ENCODE measurements at places on chromosomes 4 and X.

GRCh38 chr4:528296-528695, 29.3 kb downstream of the PIGG start:
- no peak for DNase-seq

GRCh38 chr4:34039766-34040165, 2204.5 kb downstream of the ARAP2 start:
- no peak for DNase-seq

- DNase-seq = no peak
Measured at GRCh38 chr4:47451657-47452056, 11.8 kb downstream of the COMMD8 start.

GRCh38 chr4:20490734-20491133, 209.5 kb upstream of the PACRGL start:
- no peak for DNase-seq

DNA sequence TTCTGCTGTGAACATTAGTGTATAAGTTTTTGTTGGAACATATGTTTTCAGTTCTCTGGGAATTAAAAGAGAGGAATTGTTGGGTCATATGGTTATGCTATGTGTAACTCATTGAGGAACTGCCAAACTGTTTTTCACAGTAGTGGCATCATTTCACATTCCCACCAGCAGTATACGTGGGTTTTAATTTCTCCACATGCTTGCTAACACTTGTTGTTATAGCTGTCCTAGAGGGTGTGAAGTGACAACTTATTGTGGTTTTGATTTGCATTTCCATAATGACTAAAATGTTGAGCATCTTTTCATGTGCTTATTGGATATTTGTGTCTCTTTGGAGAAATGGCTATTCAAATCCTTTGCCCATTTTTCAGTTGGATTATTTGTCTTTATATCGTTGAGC, 13.7 kb downstream of the APELA start:
- no peak for DNase-seq

DNA sequence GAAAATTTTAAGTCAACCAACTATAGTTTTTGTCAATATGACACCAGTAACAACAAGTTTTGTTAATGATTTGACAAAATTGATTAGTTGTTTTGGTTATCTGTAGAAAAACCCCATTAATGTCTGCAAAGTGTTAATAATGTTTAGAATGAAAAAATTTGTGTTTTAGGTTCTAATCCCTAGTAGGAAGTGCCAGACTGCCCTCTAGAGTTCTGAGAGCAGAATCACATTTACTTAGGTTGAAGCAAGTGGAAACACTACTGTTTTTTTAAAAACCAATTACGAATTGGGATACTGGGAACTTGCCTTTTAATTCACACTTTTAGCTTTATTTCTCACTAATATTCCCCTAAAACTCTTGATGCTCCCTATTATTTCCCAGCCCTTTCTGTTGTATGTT, 101.1 kb upstream of the CYLC1 start:
- DNase-seq = no peak

DNA sequence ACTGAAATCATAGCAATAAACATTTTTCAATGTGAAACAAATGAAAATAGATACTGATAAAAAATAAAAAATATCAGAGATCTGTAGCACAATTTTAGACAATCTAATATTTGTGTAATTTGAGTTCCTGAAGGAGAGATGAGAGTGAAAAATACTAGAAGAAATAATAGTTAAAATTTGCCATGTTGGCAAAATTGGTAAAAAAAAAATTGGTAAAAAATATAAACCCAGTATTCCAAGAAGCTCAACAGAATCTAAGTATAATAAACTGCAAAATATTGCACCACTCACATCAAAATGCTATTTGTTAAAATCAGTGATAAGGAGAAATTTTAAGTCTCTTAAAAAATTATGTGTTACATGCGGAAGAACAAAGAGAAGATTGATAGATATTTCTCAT, 1680.7 kb downstream of the PCDH7 start:
- DNase-seq = no peak

DNA sequence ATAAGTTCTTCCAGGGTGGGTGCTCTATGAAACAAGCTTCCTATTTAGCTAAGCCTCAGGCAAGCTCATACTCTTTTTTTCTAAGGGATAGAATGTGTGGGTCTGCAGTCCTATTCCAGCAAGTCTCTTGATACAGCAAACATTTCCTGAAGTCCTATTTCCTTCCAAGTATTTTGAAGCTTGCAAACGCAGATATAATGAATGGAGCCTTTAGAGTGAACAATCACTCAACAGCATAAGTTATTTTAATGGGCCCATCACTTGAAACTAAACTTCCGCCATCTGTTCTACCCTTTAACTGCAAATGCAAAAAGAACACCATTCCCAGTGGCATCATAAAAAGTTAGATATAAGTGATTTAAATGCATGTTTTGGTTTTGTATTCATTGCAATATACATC, 108.3 kb upstream of the TAPT1 start:
- DNase-seq = no peak

DNA sequence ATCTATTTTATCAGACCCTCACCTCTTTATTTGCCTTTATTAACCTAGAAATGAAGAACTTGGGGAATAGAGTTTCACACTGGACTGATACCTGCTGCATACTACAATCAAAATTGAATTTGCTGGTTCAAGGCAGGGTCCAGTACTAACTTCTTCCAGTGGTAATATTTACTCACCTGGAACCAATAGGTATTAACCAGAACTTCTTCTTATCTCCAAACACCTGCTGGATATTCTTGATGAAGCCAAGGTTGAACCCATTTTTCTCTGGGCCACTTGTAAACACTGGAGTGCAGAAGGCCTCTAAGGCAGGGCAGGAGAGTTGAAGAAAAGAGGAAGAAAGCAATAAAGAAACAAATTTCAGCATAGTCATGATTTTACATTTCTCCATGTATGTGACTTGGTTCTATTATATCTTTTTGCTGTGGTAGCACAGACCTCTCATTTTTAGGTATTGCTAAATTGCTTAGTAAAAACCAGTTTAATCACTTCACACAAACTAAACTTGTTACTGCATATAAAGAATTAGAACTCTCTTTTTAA, 101.1 kb downstream of the ZDHHC15 start:
- DNase-seq = no peak

DNA sequence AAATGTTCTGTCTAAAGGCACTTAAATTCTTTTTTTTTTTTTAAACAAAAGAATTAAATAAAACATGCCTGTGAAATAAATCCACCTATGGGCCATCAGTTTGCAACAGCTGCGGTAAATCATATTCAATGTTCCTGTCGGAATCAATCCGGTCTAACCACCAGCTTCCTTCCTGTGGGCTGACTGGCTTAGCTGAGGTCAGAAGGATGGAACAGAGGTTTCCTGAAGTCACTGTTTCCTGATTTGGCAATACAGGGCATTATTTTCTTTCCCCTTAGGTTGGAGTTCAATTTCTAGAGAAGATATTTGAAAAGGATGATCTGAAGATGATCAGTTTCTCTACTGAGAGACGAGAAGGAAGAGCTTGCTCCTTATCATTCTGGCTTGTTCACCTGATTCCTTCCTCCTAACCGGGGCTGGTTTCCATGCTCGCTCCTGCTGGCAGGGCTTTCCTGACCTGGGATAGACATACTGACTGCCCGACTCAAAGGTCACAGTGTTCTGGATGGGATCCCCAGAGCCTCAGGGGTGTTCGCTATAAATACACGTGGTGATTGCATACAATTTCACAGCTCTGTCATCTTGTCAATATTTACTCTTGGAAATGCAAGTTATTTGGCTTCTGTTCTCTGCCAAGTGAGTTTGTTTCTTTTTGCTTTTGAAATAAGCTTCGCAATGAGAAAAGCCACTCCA, 21.7 kb downstream of the PDLIM3 start:
- DNase-seq = no peak

GRCh38 chr4:121819216-121819965, 4.3 kb downstream of the CCNA2 start:
- DNase-seq = no peak

DNA sequence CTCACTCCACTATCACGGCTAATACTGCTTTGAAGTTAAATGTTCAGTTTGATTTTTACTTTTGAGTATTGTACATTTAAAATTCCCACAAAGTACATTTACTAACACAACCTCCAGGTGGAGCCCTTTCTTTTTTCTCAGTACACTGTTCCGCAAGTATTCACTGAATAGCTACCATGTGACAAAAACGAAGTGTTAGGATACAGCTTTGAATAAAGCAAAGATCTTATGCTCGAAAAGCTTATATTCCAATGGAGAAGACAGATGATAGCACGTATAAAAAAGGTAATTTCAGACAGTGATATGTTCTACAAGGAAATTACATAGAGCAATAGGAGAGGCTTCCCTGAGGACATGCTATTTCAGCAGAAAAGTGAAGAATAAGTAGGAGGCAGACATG, 60.7 kb upstream of the ABCG2 start:
- DNase-seq = no peak

DNA sequence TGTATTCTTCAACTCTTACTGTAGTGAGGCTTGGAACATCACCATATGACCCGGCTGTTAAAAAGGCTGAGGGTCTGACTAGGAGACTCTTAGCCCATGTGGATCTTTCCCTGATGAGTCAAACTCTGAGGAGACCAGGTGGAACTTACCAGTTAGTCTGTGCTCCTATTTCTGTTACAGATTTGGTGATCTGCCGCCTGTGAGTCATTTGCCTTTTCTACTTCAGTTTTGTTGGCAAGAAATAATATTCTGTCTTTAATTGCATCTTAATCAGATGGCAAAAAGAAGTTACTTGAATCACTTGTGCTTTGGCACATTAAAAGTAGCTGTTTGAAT, 48.4 kb downstream of the MTM1 start:
- DNase-seq = no peak

DNA sequence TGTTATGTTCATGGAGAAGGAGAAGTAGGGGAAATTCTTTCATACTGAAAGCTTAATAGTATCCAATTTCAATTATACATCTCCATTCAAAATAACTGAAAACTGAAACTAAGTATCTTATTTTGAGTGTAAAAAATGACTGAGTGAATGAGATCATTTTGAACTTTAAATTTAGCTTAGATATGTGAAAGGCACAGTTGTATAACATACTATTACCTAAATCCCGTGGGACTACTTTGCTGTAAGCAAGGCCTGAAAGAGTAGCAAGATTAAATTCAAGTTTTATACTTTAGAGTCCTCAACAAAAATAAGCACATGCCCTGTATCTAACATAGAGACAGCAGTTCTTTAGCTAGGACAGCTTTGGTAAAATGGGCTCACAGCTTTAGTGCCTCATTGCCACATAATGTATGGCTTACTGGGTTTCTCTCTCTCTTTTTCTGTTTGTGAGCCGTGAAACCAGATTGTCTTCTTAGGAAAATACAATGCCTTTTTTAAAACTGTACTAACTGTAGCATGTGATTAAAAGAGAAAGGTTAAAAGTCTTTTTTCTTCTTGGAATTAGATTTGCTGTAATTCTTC, 43.2 kb downstream of the GSTCD start:
- DNase-seq = no peak

DNA sequence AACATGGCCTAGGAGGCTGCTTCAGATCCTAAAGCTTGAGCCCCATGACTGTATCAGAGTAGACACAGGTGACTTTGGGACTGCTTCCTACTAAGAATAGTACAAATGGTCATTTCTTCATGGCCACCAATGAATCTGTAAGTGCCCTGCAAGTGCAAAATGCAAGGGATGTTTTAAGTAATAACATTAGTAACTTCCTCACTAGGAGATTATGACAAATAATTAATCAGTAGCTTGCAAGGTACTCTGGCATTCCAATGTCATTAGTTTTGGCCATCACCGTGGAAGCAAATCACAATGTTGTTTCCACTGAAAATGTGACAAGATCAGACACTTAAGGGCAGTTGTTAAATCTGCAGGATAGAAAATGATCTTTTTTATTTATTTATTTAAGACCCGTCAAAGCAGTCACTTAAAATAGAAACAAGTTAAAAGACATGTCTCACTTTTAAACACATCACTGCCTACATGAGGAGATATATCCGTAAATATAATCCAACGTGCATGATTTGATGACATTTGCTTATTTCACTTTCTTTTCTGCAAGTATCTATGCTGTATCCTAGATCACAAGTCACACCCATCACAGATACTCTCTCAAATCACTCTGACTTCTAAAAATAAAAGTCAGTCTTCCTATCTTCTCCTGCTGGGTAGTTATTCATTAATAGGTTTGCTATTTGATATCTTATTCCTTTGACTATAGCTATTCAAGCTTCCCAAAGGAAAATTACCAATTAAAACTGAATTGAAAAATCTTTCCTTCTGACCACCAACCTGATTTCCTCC, 400.6 kb downstream of the IL15 start:
- DNase-seq = no peak

DNA sequence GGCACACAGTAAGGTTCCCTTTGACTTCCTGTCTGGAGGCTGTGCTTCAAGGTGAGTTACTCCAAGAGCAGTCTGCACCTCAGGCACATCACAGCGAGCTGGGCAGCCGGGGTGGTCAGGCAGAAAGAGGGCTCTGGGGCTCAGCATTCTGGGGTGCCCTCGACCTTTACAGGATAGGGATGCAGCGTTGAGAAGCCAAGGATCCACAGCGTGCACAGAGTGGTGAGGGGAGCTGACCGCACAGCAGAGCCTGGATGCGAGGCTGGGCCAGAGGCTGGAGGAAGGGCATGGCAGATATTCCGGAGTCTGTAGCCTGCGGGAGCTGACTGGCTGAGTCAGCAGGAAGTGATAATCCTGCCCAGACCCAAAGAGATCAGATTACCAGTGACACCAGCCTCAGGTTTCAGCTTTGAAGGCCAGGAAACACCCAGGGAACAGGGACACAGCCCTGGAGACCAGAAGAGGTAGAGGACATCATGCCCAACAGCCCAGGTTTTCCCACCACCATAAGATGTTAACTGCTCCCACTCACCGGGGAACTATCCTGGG, 38.4 kb upstream of the PDLIM3 start:
- DNase-seq = no peak

DNA sequence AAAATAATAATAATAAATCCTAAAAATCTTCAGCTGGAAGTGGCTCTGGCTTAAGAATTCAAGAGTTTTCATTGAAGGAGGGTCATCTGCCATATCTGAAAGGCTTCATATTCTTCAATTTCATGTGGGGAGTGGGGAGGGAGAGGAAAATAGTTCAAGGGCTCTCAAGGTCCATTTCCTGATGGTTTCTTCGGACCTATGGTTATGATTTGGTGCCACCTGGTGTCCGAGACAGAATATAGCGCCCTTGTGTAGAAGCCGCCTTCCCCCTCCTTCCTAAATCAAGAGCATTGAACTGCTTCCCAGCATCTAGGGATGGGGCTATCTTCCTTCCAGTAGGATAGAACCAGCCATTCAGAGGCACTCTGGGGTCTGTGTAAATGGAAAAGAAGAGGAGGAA, 34.3 kb downstream of the NLGN3 start:
- no peak for DNase-seq

DNA sequence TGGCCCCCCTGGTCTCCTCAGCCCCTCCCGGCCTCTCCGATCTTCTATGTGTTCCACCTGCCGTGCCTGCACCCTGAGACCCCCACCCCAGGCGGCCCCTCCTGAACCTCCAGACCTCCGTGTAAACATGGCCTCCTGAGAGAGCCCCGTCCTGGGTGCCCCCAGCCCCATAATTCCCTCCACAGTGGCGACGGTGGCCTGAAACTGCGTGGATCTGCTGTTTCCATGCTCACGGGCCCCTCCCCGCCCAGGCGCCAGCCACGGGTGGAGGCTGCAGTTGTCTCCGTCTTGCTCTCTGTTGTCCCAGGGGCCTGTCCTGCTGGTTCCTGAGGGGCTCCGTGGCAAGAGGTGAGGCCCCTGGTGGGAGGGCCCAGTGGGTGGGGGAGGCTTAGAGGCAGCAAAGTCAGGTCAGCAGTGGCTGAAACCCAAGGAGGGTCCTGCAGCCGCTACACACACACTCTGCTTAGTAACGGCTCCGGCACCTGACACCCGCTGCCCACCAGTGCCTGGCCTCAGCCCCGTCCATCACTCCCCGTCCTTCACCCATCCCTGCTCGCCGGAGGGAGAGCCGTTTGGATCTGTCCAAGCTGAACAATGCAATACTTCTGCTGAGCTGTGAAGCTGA, 75.8 kb downstream of the FAM53A start:
- DNase-seq = no peak
